IMR-90 (cell line): ENCODE measurements at places on chromosomes 5 and 9.

DNA sequence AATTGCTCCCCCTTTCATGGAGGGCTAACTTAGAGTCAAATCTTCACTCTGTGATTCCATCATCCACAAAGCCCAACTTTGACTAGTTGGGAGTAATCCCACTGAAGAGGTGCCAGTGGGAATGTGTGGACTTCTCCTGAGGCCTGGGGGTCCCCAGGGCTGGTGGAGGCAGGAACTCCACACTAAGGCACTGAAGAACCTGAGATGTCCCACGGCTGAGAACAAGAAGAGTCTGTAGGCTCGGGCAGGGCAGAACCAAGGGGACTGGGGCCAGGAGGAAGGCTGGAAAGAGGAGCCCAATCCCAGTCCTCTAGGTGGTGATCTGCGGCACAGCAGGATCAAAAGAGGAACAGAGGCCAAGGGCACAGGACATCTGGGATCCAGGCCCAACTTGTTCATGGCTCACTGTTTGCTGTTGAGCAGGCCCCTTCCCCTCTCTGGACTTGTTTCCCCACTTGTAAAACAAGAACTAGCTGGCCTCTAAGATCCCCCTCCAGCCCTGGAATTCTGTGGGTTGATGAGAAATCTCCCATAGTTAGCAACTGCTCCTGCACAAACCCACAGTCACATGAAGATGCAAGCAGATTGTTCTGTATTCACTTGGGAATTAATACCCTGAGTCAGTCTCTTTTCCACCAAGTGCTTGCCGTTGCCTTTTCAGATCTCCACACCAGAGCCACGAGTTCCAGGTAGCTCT is 32.7 kb upstream of the ALDH1B1 start:
- DNase-seq = no peak

DNA sequence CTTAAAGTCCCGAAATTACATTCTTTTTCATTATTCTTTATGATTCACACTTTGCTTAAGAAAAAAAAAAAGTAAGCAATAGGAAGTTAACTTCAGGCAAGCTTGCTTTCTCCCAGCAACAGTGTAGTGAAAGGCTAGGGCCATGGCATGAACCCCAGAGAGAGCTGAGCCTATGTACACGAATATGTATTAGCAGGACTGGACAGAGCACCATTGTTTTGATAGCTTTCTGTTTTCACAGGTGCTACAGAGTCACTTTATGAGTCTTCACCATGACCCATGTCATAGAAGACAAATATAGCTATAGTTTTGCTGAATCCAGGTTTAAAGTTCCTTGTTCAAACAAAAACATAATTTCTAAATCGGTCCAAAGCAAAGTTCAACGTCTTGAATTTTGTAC is 199.2 kb downstream of the ADAMTSL1 start:
- DNase-seq = no peak

GRCh38 chr5:75566710-75567309 is 44.4 kb upstream of the ANKDD1B start:
- peak; percentile 96 for DNase-seq

- no peak for DNase-seq
Measured at GRCh38 chr5:115962565-115963402, 509 bp downstream of the LVRN start.

GRCh38 chr5:60377826-60378225 is 322.1 kb downstream of the DEPDC1B start:
- no peak for DNase-seq

DNA sequence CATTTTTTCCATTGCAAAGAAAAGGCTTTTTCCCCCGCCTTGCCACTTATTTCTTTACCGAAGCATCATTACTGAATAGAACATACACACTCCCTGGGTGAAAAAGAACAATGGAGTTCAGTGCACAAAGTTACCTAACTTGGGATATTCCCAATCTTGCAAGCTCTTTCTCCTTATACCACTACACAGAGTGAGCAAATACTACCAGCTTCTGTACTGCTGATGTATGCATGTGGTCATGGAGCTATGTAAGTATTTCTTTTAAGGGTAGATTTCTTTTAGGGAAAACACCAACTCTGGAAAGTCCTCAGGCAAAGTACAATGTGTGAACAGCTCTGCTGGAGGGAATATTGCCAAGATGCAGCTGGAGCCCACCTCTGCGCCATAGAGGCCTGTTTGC is 81.1 kb downstream of the AOPEP start:
- DNase-seq = peak; percentile 29

DNA sequence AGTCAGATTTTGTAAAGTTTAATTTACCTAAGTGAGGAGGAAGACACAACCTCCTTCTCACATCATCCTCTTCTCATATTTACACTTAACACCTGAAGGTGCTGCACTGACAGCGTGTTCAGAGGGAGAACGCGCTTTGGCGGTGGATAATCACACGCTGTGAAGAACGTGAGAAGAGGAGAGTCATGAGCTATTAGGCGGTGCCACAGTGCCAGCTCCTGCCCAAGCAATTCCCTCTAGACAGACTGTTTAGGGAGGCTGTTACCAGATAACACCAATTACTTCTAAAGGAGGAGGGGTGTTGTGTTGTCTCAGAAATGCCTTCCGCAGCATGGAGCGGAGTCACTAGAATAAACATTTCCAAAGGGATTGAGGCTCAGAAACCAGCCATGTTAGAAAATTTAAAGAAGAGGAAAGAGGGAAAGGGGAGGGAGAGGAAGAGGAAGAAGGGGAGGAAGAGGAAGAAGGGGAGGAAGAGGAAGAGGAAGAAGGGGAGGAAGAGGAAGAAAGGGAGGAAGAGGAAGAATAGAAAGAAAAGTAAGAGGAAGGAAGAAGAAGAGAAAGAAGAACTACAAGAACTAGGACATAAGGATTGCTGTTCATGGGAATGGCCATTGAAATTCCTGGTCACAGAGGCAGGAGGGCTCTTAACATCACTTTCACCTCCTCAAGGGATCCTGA is 37.3 kb upstream of the WWC1 start:
- no peak for DNase-seq

DNA sequence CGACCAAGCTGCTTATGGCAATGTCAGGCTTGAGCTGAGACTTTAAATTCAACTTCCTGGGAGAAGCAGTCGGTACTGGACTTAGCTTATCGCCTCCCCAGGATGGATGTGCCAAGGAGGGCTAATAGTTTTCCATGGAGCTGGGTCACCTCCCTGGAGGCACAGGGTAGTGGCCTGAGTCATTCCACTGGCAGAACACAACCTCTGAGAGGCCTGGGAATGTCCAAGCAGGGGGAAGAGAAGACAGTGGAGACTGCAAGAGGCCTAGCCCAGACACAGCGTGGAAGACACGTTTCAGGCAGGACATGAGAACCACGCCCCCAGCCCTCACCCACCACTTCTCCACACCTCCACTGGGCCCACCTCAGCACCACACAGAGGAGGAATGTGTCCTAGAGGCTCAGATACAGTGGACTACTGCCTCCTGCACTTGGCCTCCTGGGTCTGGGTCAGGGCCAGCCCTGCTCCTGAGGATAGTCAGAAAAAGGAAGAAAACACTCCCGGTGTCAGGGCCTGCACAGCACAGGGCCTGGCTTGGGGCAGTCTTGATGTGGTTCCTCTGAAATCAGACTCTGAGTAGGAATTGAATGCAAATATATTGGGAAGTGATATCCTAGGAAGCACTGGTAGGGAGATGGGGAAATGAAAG is 171.8 kb downstream of the FSTL4 start:
- no peak for DNase-seq

DNA sequence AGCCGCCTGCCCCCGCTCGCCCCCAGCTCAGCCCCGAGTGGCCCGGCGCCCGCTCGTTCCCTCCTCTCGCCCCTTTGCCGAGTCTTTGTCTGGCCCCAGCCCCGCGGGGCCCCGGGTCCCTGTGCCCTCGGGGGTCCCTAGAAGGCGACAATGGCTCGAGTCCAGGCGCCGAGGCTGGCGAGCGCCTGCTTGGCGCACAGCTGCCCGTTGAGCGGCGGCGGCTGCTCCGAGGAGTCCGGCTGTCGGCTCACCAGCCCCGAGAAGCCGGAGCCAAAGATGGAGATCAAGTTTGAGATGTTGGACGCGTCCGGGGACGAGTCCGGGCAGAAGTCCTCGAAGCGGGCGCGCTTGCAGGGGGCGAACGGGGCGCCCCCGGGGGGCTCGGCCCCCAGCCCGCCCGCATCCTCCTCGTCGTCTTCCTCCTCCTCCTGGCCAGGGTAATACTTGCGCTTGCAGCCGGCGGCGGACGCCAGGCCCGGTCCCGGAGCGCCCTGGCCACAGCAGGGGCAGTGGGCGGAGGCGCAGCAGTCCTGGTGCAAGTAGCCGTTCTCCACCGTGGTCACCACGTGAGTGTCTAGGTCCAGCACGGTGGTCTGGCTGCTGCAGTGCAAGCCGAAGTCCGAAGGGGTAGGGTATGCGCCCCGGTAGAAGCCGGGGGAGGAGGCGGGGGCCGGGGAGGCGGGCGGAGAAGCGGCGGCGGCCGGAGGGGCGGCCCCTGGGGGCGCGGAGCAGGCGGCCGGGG is 1.2 kb downstream of the IER5L start:
- DNase-seq = peak; percentile 49

DNA sequence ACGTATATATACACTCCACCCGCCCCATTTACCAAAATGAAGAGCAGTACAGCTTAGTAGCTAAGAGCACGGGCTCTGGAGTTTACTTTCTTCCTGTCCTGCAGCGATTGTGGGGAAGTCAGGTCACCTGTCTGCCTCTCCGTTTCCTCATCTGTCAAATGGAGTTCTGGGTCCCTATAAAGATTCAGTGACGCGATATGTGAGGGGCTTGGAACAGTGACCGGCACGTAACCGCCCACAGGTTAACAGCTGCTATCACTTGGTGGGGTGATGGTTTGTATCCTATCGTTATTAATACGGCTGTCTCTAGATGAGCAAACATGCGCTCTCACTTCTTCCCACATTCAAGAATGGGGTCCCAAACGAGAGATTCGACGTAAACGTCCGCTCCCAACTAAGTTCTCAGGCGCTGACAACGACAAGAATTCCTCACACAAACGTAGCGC is 426 bp downstream of the FAM114A2 start:
- no peak for DNase-seq

- no peak for DNase-seq
Measured at GRCh38 chr9:135346438-135347050, 133.0 kb upstream of the PPP1R26 start.

DNA sequence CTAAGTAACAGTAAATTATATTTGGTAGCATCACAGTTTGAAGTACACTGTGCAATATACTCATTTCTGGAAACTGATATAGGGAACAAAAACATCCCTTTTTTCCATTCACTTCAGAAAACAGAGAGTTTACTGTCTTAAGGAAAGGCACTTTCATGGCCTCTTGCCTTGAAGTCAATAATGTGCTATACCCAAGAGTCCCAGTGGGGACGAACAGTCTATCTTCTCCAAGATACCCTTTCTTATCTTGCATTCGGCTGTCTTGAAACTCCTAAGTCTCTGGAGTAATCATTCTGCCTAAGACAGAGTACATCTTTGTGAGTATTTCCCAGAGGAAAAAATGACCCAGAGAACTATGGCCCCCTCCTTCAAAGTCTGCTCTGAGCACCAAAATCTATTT is 107.1 kb downstream of the SLC1A3 start:
- DNase-seq = no peak

- no peak for DNase-seq
Measured at GRCh38 chr5:31867219-31867618, 228.3 kb downstream of the PDZD2 start.

DNA sequence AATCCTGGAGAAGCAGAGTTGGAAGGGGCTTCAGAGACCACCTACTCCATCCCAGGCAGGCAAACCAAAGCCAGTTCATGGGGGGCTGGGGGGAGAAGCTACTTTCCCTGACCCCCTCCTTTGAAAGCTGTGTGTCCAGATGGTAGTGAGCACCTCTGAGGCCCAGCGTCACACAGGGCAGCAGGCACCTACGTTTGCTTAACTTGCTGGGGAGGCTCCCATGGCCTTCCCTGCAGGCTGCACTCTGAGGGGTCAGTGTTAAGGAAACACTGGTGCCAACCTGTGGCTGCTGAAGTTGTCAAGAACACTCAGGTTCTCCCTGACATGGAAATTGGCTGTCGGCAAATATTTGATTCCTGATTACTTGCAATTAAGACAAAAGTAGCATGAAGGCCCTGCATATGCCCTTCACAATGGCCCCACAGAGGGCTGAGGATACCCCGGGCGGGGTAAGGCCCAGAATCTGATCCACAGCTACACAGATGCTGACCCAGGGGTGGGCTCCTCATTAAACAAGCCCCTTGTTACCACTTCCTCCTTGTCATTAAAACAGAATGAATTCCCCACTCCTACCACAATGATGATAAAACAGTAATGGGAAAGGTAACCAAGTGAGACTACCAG is 208.5 kb downstream of the FSTL4 start:
- no peak for DNase-seq

DNA sequence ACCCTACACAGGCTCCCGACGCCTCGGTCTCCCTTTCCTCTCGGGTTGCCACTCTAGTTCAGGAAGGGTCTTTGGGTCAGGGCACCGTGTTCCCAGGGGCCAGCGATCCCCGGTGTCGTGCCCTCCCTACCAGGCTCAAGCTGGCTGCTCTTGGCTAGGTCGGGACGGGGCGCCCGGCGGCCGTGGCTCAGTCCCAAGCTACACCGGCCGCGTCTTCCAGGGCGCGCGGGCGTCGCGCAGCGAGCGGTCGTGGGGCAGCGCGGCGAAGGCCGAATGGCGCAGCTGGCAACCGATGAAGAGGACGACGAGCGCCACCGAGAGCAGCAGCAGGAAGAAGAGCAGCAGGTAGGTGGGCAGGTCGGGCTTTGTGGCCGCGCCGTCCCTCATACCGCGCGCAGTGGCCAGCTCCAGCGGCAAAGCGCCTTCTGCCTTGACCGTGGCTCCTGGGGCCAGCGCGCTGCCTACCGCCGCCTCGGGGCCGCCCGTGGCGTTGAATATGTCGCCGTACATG is 892 bp downstream of the SMIM32 start:
- DNase-seq = no peak
